ENCODE measurements at places on chromosomes 7 and 10.

- DNase-seq: peak; percentile 46
Observed at GRCh38 chr10:79400146-79401004, 45.0 kb downstream of the ZCCHC24 start.

DNA sequence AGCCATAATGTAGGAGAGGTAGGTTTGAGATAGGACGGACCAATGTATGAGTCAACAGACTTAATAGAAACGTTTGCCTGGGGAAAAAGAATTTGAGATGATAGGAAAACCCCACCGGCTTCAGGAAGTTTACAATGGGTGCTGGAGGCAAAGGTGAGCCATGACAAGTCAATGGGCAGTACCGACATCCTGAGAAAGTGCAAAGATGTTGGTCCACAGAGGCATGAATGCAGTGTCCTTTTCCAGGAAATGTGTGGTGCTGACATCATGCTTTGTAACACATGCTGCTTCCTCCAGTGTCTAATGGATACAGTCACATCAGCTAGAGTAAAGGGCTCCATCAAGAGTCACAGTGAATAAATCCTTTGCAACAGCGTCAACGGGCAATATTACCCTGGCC, 533.6 kb downstream of the INHBA start:
- DNase-seq: no peak

DNA sequence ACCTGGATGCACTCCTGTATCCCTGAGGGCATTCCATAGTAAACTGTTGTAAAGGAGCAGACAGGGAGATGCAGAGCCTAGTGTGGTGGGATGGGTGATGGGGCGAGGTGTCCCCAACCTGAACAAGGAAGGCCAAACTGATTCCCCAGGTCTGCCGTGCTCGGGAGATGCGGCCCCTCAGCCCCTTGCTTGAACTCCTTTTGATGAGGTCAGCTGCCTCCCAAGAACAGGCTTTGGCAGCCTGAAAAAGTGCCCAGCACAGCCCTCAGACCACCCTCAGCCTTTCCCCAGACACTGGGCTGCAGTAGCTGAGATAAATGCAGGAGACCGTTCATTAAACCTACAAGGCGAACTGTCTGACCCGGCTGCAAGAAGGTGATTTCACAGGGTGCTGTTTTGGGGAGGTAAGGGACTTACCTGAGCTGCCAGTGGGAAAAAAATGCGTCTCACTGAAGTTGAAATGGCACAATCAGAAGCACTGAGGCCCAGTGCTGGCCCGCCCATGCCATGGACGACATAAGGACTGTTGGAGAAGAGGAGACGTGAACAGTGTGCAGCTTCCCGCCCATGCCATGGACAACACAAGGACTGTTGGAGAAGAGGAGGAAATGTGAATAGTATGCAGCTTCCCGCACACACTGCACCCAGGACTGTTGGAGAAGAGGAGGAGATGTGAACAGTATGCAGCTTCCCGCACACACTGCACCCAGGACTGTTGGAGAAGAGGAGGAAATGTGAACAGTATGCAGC, 148.4 kb upstream of the FAM20C start:
- no peak for DNase-seq

GRCh38 chr7:100396421-100396982, 23.2 kb downstream of the PILRA start:
- DNase-seq: no peak

DNA sequence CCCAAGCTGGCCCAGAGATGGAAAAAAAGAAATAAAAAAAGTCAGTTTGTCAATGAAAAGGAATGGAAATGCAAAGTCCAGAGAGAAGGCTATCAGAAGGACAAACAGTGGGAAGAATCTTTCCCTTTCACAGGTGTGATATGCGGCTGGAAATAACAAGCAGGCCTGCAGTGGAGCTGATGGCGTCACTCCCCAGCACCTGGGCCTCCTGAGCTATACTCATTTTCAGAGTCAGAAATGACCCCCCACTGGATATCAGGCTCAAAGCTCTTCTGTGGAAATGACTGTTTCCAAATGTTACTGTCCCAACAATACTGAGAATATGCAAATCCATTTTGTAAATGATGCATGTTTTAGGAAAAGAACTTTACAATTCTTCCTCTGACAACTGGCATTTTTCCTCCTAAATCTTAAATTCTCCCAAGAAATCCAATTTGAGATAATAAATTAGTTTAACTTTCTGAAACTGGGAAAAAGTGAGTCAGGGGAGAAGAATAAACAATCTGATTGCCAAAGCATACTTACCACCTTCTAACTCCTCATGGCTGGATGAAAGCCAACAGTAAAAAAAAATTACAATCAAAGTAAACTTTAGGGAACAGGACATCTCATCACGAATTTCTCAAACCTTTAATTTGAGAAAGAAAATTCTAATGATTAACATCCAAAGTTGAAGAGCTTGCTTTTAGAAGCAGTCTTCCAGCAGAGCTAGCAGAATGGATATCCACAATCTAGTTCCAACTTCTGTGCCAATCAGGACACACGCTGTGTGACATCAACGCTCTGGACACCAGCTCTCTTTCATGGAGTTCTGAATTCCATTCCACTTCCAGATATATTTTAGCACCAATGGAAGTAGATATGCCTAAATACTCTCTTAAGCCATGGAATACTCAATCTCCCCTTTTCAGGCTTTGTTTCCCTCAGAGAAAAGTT, 5.3 kb upstream of the CUZD1 start:
- no peak for DNase-seq
